Left lobe of liver (tissue), 2 donors: ENCODE measurements at places on chromosomes 3 and 15. TPM values are rescaled to one million over a fixed set of nuclear protein-coding genes. Genes with fewer than 3 reads are reported as not detected.

The PRSS50 gene
- total RNA-seq = 0.13 TPM

The CCDC39 gene
- total RNA-seq = not detected

The CRYGS gene
- 2.6 TPM for total RNA-seq

DNA sequence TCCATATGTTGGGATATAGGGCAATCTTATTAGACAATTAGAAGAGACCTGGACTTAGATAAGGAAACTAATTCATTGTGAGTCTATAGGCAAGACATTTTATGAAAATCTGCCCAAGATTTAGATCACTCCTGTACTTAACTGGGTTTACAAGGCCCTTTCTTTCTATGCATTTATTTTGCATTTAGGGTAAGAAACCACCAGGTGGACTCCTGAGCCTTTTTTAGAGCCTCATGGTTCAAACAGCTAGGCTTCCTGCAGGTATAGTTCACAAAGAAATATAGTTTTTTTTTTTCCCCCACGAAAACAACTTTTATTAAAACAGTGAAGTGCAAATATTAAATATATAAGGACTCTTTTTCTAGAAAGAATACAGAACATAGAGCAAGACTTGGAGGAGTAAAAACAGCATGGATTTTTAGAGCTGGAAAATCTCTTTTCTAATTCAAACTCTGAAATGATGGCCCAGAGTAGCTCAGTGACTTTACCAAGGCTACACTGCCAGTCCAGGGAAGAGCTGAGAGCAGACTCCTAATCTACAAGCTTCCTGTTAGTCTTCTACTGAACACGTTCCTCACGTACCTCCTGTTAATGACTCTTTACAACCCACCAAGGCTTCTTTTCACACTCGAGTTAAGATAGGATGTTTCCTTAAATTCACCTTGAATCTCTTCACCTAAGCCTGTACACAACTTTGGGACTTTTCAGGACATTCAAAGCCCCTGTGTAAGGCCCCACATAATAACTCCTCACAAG is 400.9 kb upstream of the ATP11B start:
- no peak for DNase-seq

GRCh38 chr3:4042070-4042469 is 242.8 kb downstream of the LRRN1 start:
- DNase-seq = no peak

- no peak for DNase-seq
Observed at GRCh38 chr3:16308727-16309126, 43.7 kb downstream of the OXNAD1 start.

- no peak for DNase-seq
Observed at GRCh38 chr3:133472242-133472641, 72.4 kb downstream of the BFSP2 start.
